Colonic mucosa (tissue), 4 donors: ENCODE measurements at places on chromosomes 4 and X.

DNA sequence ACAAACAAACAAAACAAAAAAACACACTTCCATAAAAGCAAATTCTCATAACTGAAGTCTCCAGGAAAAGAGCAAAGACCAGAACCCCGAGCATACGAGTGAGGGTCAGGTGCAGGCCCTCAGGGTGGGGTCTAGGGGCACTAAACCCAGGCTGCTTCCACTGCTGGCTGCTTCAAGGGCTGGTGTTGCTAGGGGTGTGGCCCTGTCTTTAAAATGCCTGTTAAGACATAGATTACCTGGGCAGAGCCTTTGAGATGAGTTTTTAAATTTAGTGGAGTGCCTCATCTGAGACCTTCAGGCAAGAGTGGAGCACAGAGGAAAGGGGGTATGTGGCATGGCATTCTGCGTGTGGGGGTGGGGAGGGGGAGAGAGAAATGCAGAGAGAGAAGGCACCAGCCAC is 87.0 kb downstream of the FHDC1 start:
- DNase-seq, result no peak

DNA sequence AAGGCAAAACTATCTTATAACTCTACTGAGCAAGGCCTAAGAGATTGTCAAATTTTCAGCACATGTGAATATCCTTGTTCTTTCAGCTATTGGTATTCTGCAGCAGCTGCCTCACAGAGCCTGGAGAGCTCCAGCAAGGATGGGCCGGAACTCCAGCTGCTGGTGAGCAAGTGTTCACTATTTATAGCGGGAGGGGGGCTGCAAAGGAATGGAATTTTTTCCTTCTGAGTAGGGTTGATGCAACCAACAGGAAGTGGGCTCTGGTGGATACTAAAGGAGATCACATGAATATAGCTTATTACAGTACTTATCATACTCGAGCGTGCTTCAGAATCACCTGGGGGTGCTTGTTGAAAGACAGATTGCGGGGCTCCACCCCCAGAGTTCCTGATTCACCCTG is 20.2 kb upstream of the SETD7 start:
- DNase-seq, result no peak

GRCh38 chr4:56863441-56864139 is 42.1 kb upstream of the SPINK2 start:
- DNase-seq, result no peak

DNA sequence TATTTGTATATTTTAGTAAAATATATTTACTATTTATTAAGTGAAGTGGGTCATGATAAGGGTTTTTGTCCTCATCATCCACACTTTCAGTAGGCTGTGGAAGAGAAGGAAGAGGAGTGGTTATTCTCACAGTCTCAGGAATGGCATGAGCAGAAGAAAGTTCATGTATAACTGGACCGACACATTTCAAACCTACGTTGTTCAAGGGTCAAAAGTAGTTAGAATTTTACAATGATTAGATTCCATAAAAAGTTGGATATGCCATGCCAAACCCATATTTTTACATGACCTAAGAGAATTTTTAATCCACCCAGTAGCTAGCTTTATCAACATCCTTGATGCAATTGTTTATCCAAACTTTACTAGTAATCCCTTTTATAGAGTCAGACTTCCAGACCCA is 15.6 kb upstream of the MAGEA8 start:
- no peak for DNase-seq

DNA sequence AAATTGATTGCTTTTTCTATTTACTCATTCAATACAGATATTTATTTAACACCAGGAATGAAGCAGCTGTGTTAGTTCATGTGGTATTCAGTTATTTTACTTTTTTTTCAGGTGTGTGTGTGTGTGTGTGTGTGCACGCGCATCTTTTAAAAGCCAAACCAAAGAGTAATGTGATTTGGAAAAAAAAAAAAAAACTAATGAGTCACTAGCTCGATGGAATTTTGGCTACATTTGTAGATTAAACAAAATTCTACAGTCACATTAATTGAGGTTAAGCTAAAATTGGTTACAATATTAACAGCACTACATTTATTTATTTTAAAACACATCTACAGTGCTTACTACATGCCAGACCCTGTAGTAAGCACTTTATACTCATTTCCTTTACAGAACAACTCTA is 66.8 kb downstream of the HHIP start:
- DNase-seq, result no peak

DNA sequence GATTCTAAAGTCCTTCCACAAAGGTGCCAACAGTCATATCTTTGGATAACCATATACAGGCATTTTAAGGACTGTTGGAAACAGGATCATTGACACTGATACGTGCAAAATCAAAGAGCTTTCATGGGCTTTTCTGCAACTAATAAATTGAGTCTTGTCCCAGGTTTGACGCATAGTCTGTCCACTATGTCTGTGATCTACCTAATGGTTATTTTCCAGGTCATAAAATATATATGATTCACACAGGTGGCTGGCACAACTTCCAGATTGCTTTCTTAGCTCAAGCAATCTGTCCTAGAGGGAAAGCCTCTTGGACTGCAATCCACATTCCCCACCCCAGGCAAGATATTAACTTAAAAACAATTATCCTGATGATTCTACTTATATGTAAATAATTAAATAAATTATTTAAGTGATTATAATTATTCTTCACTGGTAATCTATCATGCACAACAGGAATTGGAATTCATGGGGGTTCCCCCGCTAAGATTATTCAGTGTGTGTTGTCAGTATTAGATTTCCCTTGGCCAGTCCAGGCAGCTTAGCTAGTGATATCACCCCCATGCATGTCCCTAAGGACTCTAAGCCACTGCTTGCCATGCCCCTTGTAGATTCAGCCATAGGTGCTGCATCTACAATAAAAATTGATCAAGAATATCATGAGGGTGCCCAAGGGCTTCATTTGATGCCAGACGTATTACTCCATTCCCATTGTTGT is 97.8 kb downstream of the TLL1 start:
- no peak for DNase-seq

DNA sequence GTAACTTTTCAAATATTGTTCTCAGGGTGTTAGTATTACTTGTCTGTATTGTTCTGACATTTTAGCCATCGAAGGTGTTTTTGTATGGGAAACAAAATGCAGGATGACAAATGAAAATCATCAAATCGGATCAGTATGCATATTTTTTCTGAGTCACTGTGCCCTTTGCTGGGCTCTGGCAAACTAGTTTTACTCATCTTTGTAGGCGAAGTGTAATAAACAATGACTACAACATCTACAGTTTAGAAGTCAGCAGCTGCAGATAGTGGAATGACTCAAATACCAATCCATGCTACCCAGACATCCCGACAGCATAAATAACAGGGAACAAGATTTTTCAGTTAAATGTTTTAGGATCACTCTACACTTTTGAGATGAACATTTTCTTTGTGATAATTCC is 557.3 kb upstream of the TENM3 start:
- DNase-seq, result no peak

GRCh38 chr4:74230902-74231499 is 73.1 kb downstream of the MTHFD2L start:
- DNase-seq, result peak; percentile 84

DNA sequence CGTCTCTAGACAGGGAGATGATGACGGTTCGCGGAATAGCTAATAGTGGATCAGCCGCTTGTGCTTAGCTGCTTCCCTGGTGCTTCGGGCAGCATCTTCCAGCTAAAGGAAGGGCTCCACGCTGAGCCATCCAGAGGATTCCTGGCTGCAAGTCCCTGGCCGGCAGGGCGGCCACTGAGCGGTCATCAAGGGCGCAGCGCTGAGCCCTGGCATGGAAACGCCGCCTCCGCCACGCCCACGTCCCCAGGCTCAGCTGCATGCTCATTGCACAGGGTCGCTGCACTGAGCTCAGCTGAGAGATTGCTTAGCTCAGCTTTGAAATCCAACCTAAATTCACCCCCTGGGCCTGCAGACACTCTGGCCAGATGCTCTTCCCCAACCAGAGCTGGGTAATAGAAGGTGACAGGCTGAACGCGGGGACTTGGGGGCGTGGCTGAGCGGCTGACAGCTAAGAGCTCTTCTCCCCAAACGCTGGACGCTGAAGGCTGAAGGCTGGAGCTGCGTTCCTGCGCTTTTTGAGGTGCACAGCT is 118.2 kb upstream of the KIT start:
- peak; percentile 50 for DNase-seq

DNA sequence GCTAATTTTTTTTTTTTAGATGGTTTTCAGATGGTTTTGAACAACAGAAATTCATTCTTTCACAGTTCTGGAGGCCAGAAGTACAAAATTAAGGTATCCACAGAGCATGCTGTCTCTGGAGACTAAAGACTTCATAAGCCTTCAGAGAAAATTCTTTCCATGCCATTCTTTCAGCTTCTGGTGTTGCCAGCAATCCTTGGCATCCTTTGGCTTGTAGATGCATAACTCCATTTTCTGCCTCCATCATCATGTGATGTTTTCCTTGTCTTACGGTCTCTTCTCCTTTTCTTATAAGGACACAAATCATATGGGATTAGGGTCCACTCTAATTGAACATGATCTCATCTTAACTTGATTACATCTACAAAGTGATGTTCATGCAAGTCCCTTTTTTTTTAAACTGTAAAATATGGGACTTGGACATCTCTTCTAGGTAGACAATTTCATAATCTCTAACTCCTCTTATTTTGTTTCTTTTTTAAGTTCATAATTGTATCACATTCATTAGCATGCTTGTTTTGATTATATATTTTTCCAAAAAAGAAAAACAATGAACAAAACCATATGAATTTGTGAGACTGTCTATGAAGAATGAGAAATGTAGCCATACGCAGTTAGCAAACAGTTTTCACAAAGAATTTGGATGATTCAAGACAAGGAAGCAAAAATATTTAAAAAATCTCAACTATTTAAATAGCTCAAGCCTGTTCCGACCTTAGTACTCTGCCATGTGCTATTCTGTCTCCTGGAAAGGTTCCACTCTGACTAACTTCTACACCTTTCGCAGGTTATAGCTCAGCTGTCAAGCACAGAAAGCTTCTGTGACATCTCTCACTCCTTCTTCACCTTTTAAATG is 53.1 kb upstream of the GIMD1 start:
- no peak for DNase-seq

DNA sequence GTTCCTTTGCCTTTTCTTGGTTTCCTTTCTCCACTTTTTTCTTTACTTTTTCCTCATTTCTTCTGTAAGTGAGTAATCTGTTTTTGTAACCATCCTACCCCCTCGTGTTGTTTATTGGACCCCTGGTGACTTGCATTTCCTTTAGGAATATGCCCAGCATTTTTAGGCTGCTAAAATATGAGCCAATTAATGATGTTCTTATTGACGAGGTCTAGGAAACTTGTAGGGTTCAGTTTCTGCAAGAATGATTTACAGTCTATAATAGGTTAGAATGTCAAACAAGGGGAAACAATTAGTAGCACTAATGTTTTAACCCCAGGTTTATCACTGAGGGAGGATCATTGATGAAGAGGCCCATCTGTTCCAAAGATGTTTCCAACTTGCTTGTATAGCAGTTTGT is 79.0 kb downstream of the CPE start:
- no peak for DNase-seq

GRCh38 chr4:8592366-8593263 is at the start of gene CPZ:
Gene CPZ (plus strand): TSS chr4:8592765. CDS start chr4:8592834, 69 bp downstream.
- DNase-seq, result no peak
